RCC 7860 (cell line): ENCODE measurements at places on chromosomes 11 and 22.

- no peak for DNase-seq
Measured at GRCh38 chr22:38258895-38259294, 13.9 kb downstream of the TMEM184B start.

GRCh38 chr11:128318856-128319474, 268.4 kb downstream of the ETS1 start:
- peak; percentile 7 for DNase-seq

DNA sequence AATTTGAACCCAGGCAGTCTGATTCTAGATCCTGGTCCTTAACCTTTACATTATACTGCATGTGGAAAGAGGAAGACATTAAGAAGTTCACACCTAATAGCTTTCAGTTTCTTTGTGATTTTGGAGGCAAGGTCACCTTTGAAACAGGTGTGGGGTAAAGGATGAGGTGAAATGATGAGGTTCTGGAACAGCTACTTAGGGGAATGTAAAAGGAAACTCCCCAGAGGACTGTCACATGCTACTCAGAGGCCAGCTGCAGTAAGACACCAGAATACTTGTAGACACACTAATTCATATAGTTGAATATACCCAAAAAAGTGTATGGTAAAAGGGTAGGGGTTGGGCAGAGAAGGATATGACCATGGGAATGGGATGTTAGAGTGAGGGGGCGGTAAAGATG, 5.4 kb downstream of the APIP start:
- DNase-seq: no peak

- peak; percentile 6 for DNase-seq
Measured at GRCh38 chr22:46072110-46072881, 78.0 kb upstream of the PPARA start.

- no peak for DNase-seq
Measured at GRCh38 chr11:1055990-1056771, 18.5 kb upstream of the MUC2 start.

GRCh38 chr11:77081381-77081851, 14.6 kb downstream of the CAPN5 start:
- DNase-seq: no peak

- DNase-seq: peak; percentile 90
Measured at GRCh38 chr11:77299528-77299993, 1.9 kb downstream of the GDPD4 start.

DNA sequence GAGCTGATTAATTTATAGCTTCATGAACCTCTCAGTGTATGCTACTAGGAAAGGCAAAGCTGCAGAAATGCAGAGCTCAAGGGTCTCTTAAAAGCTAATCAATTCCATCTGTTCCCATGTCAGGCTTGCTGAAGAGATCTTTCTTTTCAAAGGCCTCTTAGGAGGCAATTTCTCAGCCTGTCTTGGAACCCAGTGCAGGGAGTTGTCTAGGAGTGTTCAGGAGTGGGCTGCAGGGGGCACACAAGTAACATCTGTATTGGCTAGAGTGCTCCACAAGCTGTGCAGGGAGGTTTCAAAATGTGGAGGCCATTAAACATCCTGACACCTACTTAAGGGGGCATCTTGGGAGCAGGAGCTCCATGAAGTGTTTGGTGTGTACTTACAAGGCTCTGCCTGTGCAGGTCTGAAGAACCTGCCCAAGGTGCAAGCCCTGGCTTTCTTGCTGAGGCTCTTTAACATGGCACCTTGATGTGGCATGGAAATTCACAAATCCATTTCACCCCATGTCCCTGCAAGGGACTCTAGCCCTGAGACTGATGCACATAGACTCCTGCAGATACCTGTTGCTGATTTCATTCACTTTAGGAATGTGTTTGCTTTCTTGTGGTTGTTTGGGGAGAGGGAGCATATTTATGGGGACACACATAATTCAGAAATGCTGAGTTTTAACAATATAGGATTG, 134.7 kb downstream of the ME3 start:
- DNase-seq: no peak

DNA sequence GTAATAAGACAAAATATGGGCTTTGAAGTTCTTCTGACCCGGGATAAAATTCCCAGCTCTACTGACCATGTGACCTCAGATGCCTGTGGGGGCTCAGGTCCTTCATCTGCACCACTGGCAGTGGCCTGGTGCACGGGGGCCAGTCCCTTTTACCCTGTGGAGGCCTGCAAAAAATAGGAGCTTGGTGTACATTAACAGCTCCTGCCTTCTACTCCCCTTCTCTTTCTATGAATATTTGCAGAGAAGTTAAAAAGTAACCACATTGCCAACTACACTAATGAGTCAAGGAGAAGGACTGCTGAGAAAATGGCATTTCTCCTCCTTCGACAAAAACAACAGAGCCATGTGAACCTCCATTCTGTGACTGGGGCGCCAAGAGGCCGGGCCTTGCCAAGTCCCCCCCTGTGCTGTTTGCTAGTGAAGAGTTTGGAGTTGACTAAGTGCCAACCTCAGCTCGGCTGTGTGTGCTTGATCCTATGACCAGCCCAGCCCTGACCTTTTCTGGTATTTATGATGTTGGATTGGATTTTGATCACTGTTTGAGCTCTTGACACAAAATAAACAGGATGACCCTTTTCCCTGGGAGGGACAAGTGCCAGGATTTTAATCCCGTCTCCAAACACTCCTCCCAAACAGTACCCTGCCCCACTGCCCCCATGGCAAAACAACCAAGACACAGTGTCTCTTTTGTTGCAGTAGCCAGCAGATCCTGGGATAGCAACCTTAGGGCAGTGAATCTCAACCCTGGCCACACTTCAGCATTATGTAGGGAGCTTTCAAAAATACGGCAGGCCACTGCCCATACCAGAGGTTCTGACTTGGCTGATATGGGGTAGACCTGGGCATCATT, 380.1 kb downstream of the LARGE1 start:
- DNase-seq: peak; percentile 88

DNA sequence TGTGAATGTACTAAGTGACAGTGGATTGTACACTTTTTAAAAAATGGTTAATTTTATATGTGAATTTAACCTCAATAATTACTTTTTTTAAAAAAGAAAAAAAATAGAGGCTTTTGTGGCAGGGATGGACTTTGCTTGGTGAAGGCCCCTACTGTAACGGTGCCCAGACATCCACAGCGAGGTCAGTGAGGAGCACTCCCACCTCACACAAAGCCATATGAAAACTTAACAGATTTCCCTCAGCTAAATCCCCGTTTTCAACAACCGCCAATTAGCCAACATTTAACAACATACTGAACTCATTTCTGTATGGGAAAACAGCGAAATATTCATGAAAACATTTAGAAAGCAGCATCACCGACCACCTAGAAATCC, 642 bp upstream of the C11orf58 start:
- no peak for DNase-seq

DNA sequence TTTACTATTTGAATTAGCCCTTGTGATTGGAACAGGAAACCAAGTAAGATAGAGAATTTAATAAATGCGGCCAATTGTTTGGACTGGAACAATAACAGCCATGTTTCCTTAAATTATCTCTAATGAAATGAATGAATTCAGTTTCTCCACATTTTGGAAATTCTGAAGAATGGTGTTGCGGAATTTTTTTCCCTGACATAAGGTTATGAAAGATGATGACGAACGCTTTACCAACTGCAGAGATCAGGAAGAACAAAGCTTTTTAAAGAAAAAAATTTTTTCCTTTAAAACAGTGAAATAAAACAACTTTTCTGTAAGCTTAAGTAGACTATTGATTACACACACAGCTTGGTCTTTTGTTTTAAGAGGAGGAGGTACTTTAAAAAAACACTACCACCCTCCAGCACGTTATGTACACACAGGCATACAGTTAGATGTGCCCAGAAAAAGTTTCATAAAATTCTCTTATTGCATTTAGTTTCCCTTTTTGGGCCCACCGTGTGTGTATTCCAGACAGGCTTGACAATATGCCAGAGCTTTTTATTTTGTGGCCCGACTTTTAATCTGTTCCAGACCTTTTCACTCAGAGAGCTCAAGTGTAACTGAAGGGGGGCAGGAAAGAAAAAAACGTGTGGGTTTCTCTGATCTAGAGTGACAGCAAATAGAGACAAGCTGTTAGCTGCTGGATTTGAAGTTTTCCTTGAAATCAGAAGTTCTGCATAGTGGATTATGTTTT, 77.3 kb downstream of the YAP1 start:
- DNase-seq: no peak

DNA sequence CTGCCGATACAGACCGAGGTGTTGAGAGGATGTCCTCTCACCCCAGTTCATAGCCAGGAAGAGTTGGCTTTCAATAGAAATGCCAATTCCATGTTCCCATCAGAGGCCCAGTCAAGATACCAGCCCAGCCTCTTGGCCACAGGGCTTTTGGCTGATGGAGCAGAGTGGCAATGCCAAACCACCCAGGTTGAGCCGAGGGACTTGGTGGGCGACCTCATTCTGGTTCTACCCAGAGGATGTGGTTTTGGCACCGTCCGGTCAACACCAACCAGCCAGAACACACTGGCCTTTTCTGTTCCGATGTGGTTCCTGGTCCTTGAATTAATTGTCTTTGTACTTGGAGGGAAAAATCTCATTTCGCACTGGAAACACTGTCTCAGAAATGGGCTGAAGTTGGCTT, 60.5 kb downstream of the COMMD9 start:
- no peak for DNase-seq

GRCh38 chr11:128472128-128473089, 114.9 kb downstream of the ETS1 start:
- peak; percentile 27 for DNase-seq

DNA sequence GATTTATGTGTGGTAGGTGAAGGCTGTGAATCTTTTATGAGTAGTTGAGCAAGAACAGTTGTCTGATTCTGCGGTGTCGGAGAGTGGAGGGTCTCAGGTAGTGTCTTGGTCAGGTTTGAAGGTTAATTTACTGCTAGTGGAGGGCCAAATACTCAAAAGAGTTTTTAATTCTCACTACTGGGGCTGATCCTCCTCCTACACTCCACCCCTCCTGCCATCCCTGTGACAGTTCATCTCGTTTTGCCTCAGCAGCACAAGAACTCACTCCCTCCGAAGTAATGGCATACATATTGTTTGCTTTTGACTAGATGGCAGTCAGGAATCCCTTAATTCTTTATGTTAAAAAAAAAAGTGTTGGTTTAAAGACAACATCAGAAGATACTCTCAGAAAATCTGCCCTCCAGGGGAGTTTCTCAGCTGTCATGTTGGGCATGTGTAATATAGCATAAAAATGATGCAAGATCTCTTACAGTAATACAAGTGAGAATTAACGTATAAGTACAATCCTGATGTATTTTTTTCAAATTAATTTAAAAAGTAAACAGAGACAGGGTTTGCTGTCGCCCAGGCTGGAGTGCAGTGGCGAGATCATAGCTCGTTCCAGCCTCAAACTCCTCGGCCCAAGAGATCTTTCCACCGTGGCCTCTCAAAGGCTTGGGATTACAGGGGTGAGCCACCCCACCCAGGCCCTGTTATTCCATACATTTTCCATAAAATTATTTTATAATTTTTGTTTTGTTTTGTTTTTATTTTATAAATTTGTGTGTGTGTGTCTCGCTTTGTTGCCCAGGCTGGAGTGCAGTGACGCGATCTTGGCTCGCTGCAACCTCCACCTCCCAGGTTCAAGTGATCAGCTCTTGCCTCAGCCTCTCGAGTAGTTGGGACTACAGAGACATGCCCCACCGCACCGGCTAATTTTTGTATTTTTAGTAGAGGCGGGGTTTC, 1.3 kb downstream of the FAR1 start:
- no peak for DNase-seq

DNA sequence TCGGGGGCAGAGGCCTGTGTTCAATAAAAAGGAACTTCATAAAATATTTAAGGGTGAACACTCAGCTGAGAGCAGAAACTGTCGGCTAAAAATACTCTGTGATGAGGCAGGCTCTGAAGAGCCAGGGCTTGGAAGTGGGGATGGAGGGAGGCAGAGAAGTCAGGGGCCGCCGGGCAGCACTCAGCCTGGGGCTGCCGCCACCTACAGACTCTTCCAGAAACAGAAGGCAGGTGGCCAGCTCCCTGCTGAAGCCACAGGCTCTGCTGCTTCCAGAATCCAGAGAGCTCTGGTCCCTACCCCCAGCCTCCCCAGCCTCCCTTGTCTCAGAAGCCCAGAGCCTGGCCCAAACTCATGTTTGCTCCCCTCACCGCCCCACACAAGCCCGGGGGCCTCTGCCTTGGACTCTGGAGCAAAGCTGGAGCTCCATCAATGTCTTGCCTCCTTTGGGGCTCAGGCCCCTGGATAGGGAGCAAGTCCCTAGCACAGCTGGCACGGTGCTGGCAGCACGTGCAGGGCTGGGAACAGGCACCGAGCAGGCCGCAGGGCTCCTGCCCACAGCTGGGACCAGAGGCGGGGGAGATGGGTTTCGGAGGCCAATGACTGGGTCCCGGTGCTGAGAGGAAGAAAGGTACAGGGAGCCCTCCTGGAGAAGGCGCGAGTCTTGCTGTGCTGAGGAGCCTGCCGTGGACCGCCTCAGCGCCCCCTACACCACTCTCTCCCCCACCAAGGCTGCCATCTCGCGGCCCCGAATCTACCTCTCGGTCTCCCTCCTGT, 8.2 kb downstream of the LRFN4 start:
- DNase-seq: no peak

- DNase-seq: no peak
Measured at GRCh38 chr11:77470971-77471370, 2.9 kb downstream of the PAK1 start.

DNA sequence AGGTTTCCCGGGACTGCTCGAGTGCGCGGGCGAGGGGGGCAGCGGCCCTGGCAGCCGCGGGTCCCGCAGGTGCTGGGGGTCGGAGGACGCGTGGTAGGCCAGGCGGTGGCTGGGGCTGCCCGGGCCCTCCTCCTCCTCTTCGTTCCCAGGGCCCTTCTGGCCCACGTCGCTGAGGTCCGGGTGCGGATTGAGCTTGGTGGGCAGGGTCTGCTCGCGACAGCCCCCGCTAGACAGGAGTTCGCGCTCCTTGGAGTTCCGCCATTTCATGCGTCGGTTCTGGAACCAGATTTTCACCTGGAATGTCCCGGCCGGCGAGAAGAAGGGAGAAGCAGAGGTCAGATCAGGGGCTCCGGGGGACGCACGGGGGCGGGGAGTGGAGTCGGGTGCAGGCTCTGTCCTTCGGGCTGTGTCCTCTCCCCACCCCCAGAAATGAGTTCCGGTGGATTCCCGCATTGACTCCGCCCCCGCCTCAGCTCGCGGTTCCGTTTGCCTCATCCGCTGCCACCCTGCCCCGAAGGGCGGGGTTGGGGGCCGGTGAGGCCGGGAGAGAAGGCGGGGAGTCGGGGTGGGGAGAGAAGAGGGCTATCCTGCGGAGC, 3.9 kb downstream of the DBX1 start:
- no peak for DNase-seq

- DNase-seq: no peak
Measured at GRCh38 chr11:75780888-75781287, 12.3 kb downstream of the DGAT2 start.

DNA sequence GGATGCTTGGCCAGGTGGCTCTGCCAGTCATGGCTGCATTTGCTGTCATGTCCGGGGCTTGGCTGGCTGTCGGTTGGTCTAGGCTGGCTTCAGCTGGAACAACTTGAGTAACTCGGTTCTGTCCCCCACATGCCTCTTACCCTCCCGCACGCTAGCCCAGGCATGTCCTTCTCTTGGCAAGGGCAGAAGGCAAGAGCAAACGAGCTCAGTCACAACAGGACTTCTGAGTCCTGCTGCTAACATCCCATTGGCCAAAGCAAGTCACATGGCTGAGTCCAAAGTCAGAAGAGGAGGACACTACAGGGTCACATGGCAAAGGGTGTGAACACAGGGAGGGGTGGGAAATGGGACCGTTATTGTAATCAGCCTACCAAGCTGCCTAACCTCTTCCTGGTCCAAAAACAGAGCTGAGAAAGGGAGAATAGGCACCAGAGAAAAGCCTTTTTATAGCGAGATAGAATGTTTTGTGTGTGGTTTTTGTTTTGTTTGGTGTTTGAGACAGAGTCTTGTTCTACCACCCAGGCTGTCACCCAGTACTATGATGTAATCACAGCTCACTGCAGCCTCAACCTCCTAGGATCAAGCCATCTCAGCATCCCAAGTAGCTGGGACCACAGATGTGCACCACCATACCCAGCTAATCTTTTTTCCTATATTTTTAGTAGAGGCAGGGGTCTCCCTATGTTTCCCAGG, 81.9 kb downstream of the MN1 start:
- no peak for DNase-seq
